Inflammatory macrophage (primary cell): ENCODE measurements at places on chromosomes 2 and 18.

DNA sequence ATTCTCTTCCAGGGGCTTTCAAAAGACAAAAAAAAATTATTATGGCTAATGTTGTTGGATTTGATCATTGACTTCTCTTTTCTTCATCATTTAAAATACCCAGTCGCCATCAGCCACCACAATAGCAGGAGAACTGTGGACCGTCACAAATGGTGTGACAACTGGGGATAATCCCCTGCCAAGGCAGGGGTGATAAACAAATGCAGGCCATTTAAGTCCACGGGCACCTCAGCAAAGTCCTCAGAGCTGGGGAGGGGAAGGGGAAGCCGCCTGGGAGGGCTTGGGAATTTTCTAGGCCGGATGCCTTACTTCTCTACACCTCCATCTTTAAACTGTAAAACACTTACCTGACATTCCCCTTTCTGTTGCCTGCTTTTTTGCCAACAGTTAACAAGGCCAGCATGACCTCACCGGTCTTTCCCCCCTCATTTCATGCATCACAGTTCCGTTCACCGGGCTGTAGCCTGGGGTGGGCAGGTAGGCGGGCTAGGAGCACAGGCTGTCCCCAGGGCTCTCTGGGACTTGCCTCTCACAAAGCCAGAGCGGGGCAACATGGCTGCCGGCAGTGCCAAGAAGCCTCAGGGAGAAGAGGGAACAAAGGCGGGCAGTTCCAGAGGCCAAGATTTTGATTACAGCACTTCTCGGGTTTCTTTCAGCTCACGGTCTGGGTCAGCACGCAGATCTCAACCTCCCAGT lies 820.4 kb downstream of the BCL11A start:
- DNase-seq: no peak

DNA sequence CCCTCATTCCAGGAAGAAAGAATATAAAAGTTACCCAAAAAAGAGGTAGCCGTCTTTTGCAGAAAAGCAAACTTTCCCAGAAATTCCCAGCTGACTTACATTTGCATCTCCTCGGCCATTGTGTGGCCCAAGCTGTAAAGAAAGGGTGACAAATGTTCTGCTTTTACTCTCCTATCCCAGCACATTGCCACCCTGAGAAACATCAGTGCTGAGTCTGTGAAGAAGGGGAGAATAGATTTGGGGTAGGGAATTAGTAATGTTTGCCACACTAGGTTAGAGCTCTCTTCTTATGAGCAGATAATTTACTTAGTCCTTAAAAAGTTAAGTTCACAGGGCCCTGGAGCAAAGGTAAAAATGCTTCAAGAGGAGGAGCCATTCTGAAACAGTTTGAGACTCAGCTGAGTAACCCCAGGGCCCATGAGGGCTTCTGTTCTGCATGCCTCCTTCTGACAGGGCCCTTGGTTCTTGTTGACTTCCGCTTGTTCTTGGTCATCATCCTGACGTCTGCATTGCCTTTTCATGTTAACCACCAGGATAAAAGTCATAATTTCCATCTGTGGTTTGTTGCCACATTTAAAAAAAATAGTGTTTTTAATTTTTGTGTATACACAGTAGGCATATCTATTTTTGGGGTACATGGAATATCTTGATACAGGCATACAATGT lies 550.7 kb downstream of the RNF144A start:
- DNase-seq: no peak

DNA sequence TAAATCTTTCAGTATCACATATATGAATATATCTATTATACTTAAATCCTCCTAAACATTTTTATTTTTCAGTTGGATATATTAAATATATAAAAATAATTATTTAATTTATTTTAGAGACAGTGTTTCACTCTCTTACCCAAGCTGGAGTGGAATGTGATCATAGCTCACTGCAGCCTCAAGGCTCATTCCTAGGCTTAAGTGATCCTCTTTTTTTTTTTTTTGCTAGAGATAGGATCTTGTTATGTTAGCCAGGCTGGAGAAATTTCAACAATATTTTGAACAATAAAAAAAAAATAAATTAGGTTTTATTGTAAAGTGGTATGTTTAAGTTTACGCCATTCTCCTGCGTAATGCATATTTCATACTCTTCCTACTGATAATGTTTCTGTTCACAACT lies 4.2 kb downstream of the SPAST start:
- no peak for DNase-seq

- DNase-seq: no peak
Measured at GRCh38 chr18:50747849-50748242, 72.0 kb downstream of the MRO start.
